ENCODE measurements at places on chromosomes 6 and 20.
A peak's percentile ranks its signal among the peaks of the same experiment; 100 is the strongest.

- no peak for DNase-seq
Measured at GRCh38 chr20:49039854-49040253, 6.3 kb upstream of the CSE1L start.

- DNase-seq: no peak
Measured at GRCh38 chr20:61205769-61206168, 46.3 kb upstream of the CDH4 start.

DNA sequence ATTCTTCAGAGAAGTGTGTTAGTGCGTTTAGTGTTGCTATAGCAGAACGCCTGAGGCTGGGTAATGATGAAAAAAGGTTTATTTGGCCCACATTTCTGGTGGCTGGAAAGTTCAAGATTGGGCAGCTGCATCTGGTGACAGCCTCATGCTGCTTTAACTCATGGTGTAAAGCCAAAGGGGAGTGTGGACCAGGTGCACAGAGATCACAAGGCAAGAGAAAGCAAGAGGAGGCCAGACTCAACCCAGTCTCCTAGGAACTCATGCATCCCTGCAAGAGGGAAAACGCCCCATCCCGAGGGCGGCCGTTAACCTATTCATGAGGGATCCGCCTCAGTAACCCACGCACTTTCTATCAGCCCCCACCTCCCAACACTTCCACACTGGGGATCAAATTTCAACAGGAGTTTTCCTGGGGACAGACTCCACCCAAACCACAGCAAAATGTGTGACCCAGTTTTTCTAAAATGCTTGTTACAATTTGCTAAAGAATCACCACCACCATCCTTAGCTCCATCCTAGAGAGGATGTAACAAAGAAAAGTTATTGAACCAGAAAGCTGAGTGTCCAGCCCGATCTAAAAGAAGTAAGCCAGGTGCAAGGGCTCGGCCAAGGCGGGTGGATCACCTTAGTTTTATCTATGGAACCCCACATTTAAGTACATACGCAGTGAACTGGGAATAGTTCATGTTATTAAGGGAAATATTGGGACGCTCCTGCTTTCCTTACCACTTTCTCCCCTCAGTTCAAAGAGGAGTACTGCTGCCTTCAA, 164.8 kb downstream of the QKI start:
- no peak for DNase-seq

- no peak for DNase-seq
Measured at GRCh38 chr20:17619351-17620093, 49.6 kb downstream of the DSTN start.

DNA sequence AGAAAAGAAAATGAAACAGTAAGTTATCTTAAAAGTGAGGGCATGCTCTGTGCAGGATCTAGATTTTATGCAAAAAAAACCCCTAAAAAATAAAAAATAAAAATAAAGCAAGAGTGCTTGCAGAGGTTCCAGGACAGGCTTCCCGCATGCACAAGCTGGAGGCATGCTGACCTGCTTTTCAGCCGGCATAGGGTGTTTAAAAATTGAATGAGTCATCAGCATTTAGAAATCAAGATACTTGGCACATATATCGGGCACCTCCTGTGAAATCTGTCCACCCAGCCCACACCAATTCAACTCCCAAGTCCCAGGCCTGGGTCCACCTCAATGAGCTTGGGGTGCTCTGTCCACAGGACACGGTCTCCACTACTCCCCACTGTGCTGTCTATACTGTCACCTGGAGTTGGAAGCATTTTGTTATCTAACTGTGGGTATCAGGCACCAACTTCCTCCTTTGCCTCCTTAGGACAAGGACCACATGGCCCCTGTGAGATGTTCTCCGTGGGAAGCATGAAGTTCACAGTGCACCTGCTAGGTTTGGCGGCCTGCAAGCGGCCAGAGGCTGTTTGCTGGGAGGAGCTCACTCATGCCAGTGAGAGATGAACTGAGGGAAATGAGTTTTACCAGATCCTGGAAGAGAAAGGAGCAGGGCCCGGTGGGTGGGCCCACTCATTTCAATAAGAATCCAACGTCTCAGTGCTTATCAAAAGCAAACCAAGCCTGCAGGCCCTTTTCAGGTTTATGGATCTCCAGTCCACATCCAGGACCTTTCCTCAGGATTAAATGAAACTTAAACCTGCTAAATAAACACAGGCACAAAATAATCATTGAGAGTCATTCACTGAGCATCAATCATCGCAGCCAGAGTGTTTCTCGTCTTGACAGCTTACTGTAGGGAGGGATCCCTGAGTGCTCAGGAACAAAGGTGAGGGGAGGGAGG, 121.1 kb downstream of the FOXA2 start:
- peak; percentile 80 for DNase-seq

- DNase-seq: no peak
Measured at GRCh38 chr6:168550326-168550725, 109.3 kb downstream of the SMOC2 start.

- DNase-seq: peak; percentile 71
Measured at GRCh38 chr6:26571592-26572296, 25.0 kb upstream of the ABT1 start.

GRCh38 chr6:91633374-91634111, 1046.7 kb upstream of the MAP3K7 start:
- no peak for DNase-seq

DNA sequence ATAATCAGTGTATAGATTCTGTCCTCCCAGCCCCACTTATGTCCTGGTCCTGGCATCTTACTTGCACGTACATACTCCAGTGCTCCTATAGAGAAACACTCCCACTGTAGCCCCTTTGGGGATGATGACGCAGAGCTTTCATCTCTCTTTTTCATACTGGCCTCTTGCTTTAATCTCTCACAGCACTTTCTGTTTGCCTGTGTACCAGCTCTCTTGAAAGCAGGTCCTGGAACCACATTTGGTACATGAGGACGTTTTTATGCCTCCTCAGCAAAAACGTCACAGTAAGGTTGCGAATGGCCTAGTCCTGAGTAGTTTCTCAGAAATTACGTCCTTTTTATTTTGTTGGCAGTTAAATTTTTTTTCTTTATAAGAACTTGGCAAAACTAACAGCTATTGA, 10.8 kb downstream of the L3MBTL3 start:
- no peak for DNase-seq

- no peak for DNase-seq
Measured at GRCh38 chr6:169101981-169102380, 151.7 kb downstream of the THBS2 start.

DNA sequence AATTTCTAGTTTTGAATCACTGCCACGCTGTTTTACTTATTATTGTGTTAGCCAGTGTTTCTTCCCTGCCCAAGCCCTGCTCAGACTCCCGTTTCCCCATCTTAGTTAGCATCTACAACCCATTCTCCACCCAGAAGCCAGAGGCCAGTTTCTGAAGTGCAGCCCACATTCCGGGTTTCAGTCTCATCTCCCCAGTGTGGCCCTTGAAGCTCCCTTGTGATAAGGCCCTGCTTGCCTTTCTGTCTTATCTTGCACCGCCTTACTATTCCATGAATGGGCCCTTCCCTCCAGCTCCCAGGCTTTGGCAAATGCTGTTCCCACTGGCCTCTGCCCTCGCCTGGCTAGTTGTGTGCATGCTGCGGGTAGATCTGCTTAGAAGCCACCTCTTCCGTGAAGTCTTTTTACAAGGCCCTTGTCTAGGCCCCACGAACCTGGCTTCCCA, 41.1 kb downstream of the TOX2 start:
- DNase-seq: no peak

DNA sequence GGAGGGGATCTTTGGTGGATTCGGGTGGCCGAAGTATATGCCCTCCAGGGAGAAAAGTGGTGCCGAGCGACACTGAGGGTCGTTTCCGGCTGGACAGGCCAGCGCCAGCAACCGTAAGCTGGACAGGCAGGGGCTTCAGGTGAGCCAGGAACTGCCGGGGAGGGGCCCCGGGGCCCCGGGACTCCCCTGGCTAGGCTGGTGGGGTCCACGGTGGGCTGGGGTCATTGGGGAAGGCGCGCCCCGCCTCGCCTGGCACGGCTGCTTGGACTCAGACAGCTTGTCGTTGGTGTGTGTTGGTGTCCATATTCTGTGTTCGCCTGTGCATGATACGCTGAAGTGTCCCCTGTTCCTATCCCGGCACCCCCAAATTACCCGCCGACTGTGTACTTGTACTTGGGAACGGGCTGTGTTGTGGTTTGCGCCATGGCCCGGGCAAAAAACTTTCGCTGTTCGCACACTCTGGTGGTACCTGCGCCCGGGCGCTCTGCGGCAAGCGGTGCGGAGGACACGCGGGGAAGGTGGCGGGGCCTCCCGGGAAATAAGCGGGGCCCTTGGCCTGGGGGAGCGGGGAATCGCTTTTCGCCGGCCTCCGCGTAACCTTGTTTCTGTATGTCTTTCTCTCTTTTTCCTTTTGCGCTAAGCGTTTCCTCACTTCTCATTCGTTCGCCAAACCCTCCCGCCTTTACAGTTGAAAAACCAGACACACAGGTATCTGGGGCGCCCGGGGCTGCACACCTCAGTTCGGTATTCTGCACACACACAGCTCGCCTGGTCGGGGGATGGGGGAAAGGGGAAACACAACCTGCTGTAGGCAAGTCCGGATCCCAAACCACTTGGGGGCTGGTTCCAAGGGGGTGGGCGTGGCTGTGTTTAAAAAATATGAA, 3.2 kb downstream of the GNAS start:
- DNase-seq: no peak

DNA sequence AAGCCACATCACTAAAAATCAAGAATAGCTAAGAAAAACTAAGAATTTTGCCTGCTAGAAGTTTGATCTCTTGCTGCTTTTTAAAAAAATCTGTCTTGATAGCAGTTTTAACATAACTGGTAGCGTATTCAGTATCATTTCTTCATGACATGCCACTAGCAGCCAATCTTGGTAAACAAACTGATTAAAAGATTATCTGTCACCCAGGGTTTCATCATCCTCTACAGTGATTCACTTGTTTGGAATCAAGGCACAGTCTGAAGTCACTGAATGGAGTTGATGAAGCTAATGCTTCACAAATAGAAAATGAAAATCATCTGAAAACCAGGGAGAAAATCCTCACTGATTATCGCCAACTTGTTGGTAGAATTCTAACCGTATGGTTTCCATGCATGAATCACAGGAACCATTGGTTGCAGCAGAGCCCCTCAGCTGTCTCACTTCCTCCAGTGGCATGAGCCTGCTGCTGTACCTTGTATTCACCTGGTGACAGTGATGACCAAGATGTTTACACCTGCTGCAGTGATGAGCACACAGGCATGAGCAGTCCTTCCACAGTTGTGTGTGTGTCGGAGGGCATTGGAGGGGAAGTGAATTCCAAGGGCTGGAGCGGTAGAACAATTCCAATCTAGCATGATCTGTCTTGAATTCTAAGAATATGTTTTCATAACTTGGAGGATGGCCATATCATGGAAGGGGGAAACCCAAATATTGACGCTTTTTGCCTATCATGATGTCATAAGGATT, 275.0 kb downstream of the KHDC1L start:
- no peak for DNase-seq

- DNase-seq: no peak
Measured at GRCh38 chr6:11042750-11043377, 1.2 kb downstream of the ELOVL2 start.

GRCh38 chr6:128095362-128095761, 194.5 kb upstream of the THEMIS start:
- DNase-seq: no peak

DNA sequence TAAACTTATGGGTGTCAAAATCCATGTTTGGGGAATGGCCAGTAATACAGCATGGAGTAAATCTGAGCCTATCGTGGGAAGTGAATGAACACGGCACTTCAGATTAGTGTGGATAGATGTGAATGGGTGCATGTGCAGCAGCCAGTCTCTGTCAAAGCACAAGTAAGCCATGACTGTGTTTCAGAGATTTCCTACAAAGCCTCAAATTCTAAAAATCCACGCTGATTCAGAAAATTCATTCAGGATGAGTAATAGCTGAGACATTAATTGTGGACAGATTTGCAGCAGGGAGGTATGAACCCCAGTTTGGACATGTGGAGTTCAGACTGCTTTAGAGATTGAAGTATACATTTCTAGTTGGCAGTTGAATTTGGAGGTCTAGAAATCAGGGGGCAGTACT, 115.1 kb downstream of the QKI start:
- no peak for DNase-seq

- no peak for DNase-seq
Measured at GRCh38 chr6:43934803-43935602, 165.0 kb downstream of the VEGFA start.

DNA sequence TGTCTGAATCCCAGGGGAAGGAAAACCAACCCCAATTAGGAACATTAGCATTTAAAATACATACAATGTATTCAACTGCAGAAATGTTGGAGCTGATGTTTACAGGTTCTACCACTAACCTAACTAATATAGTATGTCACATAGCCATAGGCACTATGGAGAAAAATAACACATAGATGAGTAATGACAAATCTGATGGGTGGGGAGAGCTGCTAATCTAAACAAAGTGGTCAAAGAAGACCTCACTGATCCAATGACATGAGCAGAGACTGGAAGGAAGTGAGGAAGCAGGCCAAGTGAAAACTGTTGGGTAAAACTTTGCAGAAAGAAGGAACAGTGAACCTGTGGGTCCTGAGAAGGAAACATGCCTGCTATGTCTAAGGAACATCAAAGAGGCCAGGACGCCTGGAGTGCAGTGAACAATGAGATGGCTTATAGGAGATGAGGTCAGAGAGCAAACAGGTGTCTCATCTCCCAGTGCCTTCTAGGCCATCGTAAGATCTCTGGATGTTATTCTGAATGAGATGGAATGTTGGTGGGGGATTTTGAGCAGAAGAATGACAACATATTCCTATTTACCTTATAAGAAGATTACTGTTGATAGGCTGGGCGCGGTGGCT, 135.7 kb downstream of the ALDH8A1 start:
- no peak for DNase-seq

DNA sequence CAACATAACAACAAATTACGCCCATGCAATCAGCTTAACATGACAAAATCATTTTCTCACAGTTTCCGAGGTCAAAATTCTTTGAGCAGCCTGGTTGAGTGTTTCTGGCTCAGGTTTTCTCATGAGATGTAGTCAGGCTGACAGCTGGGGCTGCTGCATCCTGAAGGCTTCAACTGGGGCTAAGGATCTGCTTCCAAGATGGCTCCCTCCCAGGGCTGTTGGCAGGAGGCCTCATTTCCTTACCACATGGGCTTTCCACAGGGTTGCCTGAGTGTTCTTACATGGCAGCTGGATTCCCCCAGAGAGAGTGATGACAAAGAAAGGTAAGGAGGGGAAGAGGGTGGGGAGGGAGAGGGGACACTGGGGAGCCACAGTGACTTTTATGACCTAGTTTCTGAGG, 63.1 kb upstream of the NNAT start:
- DNase-seq: no peak

GRCh38 chr6:148881593-148882311, 134.9 kb downstream of the UST start:
- DNase-seq: no peak

DNA sequence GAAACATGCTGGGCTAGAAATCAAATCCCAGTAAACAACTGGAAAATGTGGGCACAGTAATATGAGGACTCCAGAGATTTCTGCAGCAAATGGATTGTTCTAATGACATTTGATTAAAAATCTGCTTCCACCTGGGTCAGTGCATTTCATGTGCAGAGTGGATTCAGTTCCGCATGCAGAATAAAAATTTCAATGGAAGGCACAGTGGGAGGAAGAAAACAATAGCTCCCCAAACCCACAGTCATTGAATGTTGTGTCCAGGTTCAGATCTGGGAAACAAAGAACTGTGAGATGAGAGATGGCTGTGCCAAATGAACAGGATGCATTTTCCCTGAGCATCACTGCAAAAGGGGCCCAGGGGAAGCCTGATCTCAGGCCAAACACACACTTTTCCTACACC, 403.1 kb downstream of the BTBD9 start:
- DNase-seq: no peak

GRCh38 chr20:58084966-58085365, 143.5 kb downstream of the ANKRD60 start:
- DNase-seq: no peak
